Activated T-cell treated with anti-CD3 and anti-CD28 coated beads, Interleukin-2, amount 50 U/mL, for 72 hours (primary cell): ENCODE measurements at places on chromosomes 3 and 15. TPM values are rescaled to one million over a fixed set of nuclear protein-coding genes. Genes with fewer than 3 reads are reported as not detected.

The NR2F2 gene
- not detected for total RNA-seq

The ZNF197 gene
- total RNA-seq, result 15.7 TPM

The RPL29 gene
- total RNA-seq, result 1,676 TPM

The EPHA6 gene
- not detected for total RNA-seq

The AGBL1 gene
- total RNA-seq, result 0.14 TPM

The MCF2L2 gene
- total RNA-seq, result 7.6 TPM

The SCAP gene
- total RNA-seq, result 60.4 TPM
